ENCODE measurements at places on chromosomes 6 and 20.
A peak's percentile ranks its signal among the peaks of the same experiment; 100 is the strongest.

GRCh38 chr20:38878866-38879265 is 47.4 kb upstream of the FAM83D start:
- no peak for DNase-seq

DNA sequence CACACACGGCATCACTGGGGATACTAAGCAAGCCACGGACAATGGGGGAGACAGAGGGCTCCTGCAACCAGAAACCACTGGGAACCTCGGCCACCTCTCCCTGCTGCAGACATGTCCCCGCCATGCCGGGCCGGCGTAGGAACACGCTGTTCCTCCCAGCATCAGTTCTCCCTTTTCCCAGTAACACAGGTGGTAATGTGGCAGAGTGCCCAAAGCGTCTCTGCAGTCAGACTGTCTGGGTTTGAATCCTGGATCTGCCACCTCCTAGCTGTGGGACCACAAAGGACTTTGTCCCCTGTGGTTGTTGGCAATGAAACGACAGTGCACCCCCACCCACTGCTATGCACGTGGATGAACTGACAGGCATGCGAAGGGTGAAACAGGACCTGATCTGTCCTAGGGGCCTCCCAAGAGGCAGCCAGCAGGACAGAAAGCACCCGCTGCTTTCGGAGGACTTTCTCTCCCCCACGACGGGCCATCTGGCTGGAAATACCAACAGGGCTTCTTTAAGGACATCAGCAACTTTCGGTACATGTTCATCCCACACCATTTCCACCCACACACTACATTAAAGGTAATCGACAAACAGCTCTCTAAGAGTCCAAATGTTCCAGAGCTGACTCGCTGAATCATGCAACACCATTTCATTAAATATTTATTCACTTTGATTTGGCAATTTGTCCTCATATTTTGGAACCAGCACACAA is 74.1 kb downstream of the SULF2 start:
- DNase-seq = no peak

- DNase-seq = peak; percentile 93
These were observed 23.5 kb downstream of the PLEKHG1 start for GRCh38 chr6:150622941-150623874.

DNA sequence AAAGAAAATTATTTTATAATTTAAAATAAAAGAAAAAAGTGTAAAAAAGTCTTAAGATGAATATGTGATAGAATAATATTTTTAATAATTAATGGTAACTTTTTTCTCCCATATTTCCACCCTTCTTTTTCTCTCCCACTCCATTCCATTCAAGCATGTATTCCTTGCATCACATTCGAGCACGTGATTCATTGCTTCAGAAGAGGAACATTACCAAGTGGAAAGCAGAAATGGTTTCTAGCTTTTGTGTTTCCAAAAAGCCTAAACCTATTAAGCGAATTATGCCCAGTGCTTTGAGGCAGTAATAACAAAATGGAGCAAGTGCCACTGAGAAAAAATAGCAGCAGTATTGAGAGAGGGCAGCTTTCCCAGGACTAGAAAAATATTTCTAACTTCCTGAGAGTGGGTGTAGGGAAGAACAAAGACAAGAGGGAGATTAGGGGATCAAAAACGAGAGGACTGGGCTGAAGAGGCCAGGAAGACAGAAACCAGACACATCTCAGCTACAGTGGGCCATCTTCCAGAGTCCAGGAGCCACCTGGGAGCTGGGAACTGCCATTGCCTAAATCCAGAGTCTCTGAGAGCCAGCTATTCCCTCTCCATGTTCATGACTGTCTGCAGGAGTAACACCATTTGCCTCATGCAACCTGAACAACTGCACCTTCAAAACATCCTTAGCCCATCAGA is 15.0 kb upstream of the AKIRIN2 start:
- DNase-seq = no peak

DNA sequence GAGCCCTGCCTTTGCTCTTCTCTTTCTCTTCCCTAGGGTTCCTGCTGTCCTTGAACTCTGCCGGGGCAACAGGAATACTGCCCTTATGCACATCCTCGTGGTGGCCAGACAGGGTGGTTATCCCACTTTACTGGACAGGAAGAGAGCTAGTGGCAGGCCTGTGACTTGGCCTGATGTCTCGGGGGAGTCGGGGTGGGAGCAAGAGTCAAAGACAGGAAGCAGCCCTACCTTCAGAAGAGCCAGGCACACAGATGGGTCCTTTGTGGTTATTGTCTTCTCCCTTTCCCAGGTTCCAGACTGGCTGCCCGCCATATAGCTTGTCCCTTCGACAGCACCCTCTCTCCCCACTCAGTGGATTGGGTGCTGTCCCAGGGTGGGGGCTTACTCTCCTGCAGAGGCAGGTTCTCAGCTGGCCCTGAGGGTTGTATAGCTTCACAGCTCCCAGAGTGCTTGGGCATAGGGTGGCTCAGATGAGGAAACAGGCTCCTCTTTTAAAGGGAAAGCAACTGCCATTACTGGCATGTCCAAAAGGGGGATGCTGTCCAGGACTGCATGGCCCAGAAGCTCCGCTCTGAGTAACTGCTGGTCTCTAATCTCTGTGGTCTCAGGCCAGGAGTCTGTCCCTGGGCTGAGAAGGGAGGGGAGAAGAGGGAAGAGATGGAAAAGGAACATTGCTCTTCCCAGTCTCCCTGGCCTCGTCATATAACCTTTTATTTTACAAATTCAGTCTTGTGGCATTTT is 17.3 kb downstream of the PLCG1 start:
- no peak for DNase-seq

- DNase-seq = peak; percentile 9
These were observed 68.8 kb downstream of the CDC5L start for GRCh38 chr6:44456070-44456965.

DNA sequence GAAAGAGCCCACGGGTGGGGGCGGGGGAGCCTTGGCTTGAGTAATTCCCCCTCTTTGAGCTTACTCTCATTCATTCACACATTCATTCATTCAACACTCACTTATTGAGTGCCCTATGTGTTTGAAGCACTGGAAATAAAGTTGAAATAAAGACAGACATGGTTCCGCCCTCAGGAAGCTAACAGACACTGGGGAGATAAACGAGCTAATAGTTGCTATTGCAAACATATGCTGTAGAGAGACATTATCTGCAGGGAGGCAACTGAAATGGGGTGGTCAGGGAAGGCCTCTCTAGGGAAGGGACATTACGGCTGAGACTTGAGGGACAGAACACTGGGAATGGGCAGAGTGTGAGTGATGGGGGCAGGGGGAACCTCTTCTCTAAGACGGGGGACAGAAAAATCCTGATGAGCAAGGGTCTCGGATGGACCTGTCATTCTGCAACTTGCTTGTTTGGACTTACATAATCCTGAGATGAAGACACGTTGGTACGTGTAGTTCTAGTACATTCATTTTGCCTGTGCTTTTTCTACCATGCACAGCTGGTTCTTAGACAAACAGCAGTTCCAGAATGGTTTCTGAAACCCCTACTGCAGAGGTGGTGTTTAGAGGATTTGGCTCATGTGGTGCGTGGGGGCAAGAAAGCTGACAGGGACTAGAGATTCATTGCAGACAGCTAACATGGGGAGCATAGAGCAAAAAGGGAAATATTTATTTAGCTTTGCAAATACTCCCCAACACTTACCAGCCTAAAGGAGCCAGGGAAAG is 71.1 kb upstream of the BLCAP start:
- no peak for DNase-seq

DNA sequence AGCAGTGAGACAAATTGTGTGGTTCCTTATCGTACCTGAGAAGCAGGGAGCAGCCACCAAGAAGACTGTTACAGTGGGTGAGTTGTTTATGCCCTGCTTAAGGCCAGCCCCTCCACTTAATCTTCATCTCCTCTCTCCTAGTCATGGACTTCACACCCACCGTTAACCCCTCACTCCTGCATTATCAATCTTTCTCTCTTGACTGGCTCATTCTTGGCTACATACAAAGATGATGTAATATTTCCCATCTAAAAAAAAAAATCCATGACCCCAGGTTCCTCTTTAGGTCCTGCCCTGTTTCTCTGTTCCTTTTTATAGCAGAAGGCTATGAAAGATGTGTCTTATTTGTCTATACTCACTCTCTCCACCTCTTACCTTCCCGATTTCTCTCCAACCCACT is 72.4 kb downstream of the SHLD1 start:
- DNase-seq = no peak

GRCh38 chr6:69673298-69673697 is 123.5 kb downstream of the LMBRD1 start:
- DNase-seq = no peak

DNA sequence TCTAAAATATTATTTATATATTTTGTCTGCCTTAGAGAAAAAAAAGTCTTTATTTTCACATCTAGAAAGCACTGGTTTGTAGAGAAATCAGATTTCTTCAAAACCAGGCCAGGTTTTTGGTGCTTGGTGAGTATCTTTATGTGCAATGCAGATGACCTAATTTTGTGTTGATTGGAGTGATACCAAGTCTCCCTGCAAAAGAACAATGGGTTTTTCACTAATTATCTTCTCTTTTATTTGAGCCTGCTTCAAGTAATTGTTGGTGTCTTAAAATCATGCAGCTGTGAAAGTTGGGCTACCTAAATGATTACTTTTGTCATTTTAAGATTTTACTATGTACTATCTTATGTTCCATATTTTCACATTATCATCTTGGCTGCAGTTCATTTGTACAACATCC is 874.7 kb downstream of the TFAP2A start:
- no peak for DNase-seq

GRCh38 chr6:25084508-25084833 is 148.7 kb upstream of the RIPOR2 start:
- DNase-seq = no peak

GRCh38 chr6:73980096-73980495 is 284.1 kb downstream of the CD109 start:
- DNase-seq = no peak

- DNase-seq = peak; percentile 17
These were observed 31.7 kb downstream of the SAMHD1 start for GRCh38 chr20:36919715-36920333.

DNA sequence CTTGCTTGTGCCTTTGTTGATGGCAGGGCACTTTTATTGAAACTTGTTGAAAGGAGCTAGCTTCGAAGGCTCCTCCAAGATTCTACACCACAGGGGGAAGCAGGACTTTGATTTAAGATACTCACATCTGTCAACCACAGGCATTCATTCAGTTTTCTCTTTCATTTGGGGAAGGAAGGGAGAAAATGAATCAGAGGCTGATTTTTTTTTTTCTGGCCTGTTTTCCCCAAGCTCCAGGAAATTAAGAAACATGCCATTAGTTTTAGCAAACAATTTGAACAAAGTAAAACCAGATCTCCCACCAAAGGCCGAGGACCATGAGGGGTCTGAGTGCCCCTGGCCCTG is 8.7 kb upstream of the APCDD1L start:
- DNase-seq = no peak

GRCh38 chr6:16677458-16677857 is 83.8 kb downstream of the ATXN1 start:
- no peak for DNase-seq

DNA sequence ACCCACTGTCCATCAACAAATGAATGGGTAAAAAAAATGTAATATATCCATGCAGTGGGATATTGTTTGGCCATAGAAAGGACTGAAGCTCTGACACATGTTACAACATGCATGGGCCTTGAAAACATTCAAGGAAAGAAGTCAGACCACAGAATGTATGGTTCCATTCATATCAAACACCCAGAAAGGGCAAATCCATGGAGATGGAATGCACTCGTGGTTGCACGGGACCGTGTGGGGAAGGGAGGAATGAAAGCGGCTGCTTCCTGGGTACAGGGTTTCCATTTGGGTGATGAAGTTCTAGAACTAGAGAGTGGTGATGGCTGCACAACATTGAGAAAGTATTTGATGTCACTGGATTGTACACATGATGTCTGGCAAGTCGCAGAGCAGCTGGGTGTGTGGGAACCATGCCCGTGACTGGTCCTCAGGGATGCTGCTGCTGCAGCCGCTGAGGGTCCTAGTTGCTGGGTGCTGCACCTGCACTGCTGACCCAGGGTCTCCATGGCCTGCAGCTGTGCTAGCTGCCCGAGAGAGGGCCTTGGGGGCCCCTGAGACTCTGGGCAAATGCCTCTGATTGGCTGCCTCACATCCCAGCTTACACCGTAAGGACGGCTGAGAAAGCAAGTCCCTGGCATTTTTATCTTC is 220.3 kb downstream of the NRN1 start:
- DNase-seq = no peak

DNA sequence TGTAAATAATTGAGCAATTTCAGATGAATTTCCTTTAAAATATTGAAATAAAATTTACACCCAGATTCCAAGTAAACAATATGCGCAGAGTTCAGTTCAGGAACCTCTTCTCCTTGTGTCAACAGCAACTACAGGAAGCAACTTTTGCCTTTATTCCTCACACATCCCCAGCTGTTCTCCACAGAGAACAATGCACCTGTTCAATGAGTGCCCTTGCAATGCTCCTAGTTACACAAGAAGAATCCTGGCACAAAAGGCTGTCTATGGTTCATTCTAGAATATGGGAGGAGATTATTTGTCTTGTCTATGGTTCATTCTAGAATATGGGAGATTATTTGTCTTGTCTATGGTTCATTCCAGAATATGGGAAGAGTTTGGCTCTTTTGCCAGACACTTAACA is 454.9 kb downstream of the BTBD3 start:
- peak; percentile 84 for DNase-seq

- DNase-seq = no peak
These were observed 82.3 kb upstream of the CLDN20 start for GRCh38 chr6:155181498-155181897.

DNA sequence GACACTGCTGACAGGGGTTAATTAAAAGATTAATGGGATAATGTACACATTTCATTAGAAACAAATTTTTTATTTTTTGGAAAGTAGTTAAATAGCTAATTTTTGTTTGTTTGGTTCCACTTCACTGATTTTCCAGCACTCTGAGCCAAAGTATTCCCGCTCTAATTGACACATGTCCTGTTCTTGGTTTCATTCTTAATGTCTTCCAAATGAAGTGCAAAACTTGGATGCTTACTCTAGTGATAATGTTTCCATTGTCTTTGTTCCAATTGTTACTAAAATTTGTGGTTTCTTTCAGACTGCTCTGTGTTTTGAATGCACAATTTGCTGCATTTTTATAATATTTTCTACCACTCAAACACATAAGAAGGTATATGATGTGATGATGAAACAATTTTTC is 794.3 kb downstream of the PHF3 start:
- DNase-seq = no peak

GRCh38 chr6:15339081-15339480 is 93.2 kb downstream of the JARID2 start:
- no peak for DNase-seq

DNA sequence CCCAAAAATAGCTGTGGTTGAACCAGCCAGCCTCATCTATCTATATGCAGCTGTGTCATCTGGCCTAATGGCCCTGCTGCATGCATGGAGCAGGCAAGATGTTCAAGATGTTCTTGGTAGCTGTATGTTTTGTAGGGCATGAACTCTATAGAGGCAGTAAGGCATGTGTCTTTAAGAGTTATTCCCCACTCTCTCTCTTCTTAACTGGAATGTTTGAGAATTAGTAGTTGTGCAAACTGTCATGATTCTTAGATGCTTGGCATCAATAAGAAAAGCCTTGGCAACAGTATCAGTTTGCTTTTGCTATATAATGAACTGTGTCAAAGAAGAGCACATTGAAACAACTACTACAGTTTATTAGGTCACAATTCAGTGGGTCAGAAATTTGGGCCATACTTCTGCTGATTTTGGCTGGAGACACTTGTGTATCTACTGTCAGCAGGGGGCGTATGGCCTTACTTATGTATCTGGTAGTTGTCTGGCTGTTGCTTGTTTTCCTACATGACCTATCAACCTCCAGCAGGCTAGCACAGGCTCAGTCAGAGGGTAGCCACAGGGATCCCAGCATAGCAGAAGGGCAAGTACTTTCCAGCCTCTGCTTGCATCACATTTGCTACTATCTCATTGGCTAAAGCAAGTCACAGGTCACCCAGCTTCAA is 56.1 kb upstream of the LAMP5 start:
- DNase-seq = no peak
